ENCODE measurements at places on chromosomes 7 and 10. TPM values are rescaled to one million over a fixed set of nuclear protein-coding genes. Genes with fewer than 3 reads are reported as not detected.

Gene GLI3
- total RNA-seq: under 0.01 TPM

Gene CYP3A4
- total RNA-seq: not detected

Gene BLOC1S2
- 40.1 TPM for total RNA-seq

Gene ANKRD1
- 350 TPM for total RNA-seq

Gene TSPAN12
- 148 TPM for total RNA-seq

Gene COL17A1
- under 0.01 TPM for total RNA-seq

Gene WNT16
- not detected for total RNA-seq

Gene TACR2
- total RNA-seq: 0.60 TPM

Gene VIPR2
- total RNA-seq: not detected

Gene NKX6-2
- total RNA-seq: not detected

Gene ASIC3
- under 0.01 TPM for total RNA-seq

Gene AGMO
- total RNA-seq: 0.22 TPM

Gene CROT
- total RNA-seq: 2.2 TPM

Gene ZNF736
- 8.3 TPM for total RNA-seq

GRCh38 chr7:87935384-87935706 lies 1.3 kb downstream of the ADAM22 start:
- no peak for DNase-seq

DNA sequence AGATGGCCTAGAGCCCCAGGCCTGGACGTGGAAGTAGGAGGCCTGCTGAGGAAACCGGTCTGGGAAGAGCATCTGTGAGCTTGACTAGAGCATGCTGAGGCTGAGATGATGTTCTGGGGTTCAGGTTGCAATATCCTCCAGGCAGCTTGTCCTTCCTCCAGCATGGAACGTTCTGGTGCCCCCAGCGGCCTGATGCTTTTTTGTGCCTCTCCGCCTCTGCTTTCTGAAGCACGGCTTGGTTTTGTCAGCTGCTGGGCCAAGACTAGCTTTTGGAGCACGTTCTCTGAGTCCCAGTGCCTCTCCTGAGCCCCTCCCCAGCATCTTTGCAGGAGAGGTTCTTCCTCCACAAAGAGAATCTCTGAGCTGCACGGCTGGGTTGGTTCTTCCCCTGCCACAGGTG lies 682.0 kb upstream of the FOXK1 start:
- DNase-seq: no peak

DNA sequence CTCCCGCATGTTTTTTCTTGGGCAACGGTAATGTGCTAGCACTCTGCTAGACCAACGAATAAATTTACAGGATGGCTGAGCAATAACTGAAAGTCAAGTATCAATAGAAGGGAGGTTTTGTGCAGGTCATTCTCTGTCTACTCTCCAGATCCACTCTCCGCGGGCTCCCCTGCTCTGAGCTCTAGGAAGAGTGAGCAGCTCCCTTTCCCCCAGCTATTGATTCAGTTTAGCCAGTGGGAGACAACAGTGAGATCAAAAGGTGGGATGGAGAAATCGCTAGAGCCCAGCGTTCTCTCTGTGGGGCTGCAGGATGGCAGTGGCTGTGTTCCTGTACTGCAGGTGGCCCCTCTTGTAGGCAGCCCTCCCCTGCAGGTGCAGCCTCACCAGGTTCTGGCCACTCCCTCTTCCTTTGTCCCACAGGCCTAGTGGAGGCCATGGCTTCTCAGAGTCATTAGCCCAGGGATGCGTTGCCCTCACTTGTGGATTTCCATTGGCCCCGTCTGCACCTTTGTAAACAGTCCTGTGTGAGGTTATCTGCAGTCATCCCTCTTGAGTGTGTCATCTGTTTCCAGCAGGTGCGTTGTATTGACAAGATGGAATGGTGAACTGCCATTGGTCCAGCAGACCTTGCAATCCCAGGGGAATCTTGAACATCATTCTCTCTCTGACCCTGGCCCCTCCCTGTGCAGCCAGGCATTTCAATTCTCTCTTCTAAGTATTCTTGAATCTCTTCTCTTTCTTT lies 11.1 kb downstream of the MSRB2 start:
- DNase-seq: no peak

- peak; percentile 74 for DNase-seq
Observed at GRCh38 chr10:119859420-119860258, 13.0 kb downstream of the MCMBP start.

- no peak for DNase-seq
Observed at GRCh38 chr7:117188949-117189592, 133.8 kb downstream of the WNT2 start.

GRCh38 chr7:158754746-158755444 lies 50.3 kb upstream of the NCAPG2 start:
- DNase-seq: no peak

- DNase-seq: no peak
Observed at GRCh38 chr7:9671979-9672917, 1238.8 kb downstream of the NXPH1 start.

DNA sequence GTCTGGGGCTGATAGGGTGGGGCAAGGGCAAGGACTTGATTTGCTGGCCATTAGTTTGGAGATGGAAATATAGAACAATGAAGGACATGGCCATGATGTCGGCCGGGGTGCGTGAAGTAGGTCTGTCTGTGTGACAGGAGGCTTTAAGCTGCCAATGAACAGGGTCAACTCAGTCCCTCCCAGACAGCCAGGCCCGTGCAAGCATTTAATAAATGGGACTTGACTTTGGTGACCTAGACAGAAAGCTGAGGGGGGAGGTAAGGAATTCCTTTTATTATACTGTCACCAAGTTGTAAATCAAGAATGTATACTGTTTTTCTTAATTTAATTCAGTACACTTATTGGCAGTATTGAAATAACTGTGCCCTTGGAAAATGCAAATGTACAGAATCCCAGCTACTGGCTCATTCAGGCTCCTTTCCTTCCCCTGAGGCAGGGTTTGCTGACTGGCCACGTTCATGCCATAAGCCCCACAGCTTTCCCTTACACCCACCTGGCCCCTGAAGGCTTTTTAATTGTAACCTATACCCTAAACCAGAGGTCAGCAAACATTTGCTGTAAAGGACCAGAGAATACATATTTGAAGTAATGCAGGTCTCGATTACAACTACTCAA lies 87.2 kb downstream of the WIPF3 start:
- no peak for DNase-seq

DNA sequence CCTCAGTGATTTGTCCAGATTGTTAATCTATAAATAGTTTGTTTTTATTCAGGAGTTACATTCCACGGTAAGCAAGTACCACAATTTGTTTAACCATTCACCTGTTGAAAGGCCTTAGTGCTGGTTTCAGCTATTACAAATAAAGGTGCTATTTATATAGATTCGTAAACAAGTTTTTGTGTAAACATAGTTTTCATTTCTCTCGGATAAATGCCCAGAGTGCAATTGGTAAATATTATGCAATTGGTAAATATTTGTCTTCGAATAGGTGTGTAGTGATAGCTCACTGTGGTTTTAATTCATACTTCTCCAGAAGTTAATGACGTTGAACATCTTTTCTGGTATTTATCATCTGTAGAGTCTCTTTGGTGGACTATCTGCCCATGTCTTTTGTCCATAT lies 76.4 kb upstream of the RSU1 start:
- no peak for DNase-seq

GRCh38 chr7:17302575-17303142 lies 4.2 kb downstream of the AHR start:
- DNase-seq: peak; percentile 85

- DNase-seq: no peak
Observed at GRCh38 chr7:95553939-95554338, 42.4 kb downstream of the PDK4 start.

GRCh38 chr7:68813551-68814080 lies 784.7 kb upstream of the AUTS2 start:
- no peak for DNase-seq

- no peak for DNase-seq
Observed at GRCh38 chr10:100021322-100021721, 11.6 kb upstream of the DNMBP start.

DNA sequence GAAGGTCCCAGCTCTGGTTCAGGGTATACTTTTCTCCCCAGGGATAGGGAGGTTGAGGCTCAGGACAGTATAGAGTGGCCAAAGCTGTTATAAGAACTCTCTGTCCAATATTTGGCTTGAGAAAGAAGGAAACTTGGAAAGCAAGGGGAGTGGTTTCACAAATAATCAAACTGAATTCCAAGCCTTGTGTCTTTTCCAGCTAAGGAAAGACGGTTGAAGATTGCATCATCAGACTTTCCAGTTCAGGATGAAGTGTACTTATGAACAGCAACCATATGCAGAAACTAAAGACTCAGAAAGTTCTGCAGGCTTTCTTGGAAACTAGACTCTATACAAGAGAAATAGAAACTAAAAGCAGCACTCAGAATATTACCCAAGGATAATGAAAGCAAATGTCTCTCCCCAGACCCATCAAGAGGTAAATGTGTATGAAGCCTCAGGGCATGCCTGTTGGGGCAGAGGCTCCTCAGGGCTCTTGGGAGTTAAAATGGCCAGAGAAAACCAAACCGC lies 46.4 kb downstream of the RAMP3 start:
- no peak for DNase-seq

DNA sequence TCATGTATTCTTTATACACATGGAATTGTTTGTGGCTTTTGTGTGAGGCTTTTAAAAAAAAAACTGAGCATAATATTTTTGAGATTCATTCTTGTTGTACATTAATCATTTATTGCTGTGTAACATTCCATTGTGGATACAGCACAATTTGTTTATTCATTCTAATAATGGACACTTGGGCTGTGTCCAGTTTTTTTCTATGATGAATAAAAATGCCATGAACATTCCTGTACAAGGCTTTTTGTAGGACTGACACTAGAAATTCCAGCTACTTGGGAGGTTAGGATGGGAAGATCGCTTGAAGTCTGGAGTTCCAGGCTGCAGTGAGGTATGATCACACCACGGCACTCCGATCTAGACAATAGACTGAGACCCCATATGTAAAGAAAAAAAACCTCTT lies 254.3 kb upstream of the CACNA2D1 start:
- DNase-seq: peak; percentile 61

- DNase-seq: no peak
Observed at GRCh38 chr10:58305821-58306220, 29.0 kb upstream of the UBE2D1 start.

GRCh38 chr7:69757981-69758430 lies 159.7 kb downstream of the AUTS2 start:
- no peak for DNase-seq

DNA sequence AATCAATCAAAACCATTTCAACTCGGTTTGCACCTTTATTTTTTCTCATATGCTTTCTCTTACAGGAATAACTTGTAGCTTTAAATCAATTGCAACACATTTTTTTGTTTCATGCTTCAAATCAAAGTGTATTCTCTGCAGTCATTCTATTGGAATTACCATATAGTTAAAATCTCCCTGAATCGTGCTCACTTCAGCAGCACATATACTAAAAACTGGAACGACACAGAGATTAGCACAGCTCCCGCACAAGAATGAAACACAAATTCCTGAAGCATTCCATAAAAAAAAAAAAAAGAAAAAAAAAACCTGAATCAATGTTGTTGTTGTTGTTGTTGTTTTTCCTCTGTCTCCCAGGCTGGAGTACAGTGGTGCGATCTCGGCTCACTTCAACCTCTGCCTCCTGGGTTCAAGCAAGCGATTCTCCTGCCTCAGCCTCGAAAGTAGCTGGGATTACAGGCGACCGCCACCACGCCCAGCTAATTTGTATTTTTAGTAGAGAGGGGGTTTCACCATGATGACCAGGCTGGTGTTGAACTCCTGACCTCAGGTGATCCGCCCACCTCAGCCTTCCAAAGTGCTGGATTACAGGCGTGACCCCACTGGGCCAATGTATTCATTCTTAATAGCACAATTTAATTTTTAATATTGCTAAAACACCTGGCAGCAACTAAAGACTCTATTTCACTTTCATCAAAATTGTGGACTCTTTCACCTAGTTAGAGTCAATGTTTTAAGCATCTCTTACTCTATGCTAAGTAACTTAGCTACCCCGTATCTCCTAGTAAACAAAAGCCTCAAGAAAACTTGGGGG lies 26.3 kb downstream of the ANKRD61 start:
- no peak for DNase-seq

DNA sequence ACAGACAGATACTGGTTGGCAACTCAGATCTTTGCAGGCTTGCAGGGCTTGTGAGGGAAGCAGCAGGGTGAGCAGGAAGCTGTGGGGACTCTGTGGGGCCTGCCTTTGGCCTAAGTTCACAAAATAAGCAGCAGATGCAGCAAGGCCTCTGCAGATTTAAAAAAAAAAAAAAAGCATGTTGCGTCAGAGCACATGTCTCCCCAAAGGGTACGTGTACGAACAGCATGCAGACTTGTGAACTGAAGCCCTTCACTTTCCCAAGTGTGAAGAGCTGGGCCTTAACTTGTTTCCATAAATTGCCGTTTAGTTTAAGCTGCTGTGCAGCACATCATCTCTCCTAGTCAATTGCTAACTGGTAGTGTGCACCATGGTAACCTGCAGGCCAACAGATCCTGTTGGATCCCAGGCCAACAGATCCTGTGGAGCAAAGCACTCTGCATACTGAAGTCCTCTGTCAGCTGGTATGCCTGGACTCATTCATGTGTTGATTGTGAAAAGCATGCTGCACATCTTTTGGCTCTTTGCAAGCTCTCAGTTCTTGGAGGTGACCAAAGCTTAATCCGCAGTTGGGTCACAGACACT lies 10.8 kb upstream of the XPNPEP1 start:
- DNase-seq: no peak

DNA sequence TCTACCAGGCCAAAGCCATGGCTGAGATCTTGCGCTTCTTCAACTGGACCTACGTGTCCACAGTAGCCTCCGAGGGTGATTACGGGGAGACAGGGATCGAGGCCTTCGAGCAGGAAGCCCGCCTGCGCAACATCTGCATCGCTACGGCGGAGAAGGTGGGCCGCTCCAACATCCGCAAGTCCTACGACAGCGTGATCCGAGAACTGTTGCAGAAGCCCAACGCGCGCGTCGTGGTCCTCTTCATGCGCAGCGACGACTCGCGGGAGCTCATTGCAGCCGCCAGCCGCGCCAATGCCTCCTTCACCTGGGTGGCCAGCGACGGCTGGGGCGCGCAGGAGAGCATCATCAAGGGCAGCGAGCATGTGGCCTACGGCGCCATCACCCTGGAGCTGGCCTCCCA lies 142.7 kb downstream of the GRM3 start:
- DNase-seq: no peak

DNA sequence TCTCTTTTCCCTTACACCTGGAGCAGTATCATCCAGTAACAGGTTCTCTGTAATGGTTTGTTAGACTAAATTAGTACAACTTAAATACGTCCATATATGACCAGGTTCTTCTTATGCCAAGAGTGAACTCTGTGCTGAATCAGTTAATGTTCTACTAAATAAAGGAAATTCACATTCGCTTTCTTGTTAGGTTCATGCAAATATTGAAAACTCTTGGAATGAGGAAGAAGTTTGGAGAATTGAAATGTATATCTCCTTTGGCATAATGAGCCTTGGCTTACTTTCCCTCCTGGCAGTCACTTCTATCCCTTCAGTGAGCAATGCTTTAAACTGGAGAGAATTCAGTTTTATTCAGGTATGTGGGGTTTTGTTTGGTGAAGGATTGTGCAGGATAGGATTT lies 15.3 kb upstream of the CFAP69 start:
- DNase-seq: no peak

- DNase-seq: no peak
Observed at GRCh38 chr10:64159910-64160872, 639.0 kb downstream of the REEP3 start.

- no peak for DNase-seq
Observed at GRCh38 chr7:115649429-115649828, 381.1 kb downstream of the TFEC start.

- no peak for DNase-seq
Observed at GRCh38 chr10:11586170-11586569, 25.3 kb downstream of the USP6NL start.

- no peak for DNase-seq
Observed at GRCh38 chr7:90165724-90166123, 11.5 kb downstream of the STEAP1 start.

GRCh38 chr10:79392020-79392398 lies 44.7 kb downstream of the PPIF start:
- DNase-seq: no peak

- no peak for DNase-seq
Observed at GRCh38 chr10:80598951-80599350, 61.2 kb downstream of the SH2D4B start.

Data from lung microvascular endothelial cell (primary cell).